T-helper 17 cell (primary cell): ENCODE measurements at places on chromosomes 13 and 19.
A peak's percentile ranks its signal among the peaks of the same experiment; 100 is the strongest.

DNA sequence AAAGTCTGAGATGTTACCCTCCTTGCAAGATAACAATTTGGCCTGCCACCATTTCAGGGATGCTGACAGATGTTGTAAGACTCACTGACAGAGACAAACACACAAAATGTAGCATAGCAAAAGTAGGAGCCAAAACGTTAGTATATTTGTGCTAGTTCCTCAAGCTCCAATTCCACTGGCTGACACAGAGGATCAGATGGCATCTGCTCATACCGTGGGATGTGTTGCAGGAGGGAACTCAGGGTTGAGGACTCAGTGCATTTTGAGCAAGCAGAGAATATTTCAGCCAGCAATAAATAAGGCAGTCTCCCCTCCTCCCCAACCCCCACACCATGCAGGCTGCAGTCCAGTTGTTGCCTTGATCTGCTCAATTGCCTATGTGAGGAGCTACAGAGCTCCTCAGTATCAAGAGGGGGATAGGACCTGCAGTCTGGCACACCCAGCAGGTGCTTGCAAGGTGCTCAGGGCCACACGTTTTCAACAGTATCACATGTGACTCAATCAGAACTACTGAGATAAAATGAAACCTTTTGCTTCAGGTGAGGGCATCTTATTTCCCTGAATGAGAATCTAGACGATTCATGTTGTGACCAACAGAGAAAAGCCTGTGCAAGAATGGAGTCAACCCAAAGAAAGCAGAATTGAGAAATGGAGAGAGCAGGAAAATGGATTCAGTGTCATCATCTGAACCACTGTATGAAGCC lies 23.6 kb upstream of the LRCH1 start:
- H3K27me3 ChIP-seq: peaks cover 33% of the 10 kb centered on the region
- peaks cover 3% of the 10 kb centered on the region for H3K36me3 ChIP-seq
- no peak overlapping the region for H3K4me3 ChIP-seq
- H3K27ac ChIP-seq: peak overlapping the region; percentile 56
- DNase-seq: no peak

- peaks cover 26% of the 10 kb centered on the region for H3K4me1 ChIP-seq
- no peak overlapping the region for H3K4me3 ChIP-seq
- peaks cover 3% of the 10 kb centered on the region for H3K36me3 ChIP-seq
These were observed 10.9 kb downstream of the PRAM1 start for GRCh38 chr19:8491574-8491973.

DNA sequence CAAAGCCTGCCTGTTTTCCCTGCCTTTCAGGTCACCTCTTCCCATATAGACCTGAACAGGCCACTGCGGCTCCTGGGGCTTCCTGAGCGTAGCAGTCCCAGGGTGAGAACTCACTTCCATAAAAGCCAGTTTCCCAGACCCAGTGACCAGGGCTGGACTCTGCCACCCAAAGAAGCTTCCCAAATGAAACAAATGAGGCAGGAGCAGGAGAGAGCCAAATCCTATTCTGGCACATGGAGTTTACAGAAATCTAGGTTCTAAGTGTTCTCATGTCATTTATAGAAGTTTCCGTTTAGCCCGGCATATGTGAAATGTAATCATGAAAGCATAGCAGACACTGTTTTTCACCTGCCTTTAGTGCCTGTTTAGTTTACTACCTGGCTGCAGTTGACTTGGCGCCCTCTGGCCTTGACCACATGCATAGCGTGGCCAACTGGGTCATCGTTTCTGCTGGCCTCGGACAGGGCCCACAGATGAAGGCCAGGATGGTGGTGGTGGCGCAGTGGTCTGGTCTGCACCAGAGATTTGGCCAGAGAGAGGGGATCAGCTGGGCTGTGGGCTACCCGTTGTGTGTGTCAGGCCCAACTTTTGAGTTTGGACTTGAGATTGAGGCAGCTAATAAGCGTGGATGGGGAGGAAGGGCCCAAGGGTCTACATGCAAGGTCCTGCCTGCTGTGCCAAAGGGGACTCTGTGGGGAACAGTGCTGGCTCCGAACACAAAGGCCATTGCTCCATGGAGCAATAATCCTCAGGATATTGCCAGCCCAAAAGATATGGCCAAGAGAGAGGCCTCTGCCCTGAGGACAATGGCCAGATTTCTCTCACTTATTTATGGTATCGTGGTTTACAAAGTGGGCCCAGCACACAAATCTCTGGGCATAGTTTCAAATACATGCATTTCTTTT lies 43.3 kb downstream of the NFIX start:
- no peak overlapping the region for H3K27ac ChIP-seq
- H3K36me3 ChIP-seq: no peaks in the 10 kb centered on the region
- no peak for DNase-seq

DNA sequence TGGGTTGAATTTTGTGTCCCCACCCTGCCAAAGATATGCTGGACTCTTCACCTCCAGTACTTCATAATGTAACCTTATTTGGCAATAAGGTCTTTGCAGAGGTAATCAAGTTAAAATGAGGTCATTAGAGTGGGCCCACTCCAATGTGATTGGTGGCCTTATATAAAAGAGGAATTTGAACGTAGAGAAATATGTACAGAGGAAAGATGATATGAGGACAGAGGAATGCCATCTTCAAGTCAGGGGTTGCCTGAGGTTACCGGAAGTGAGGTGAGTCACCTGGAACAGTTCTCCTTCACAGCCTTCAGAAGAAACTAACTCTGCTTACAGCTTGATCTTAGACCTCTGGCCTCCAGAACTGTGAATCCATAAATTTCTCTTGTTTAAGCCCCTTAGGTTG lies 69.9 kb downstream of the GPC5 start:
- no peak for DNase-seq
- no peak overlapping the region for H3K27ac ChIP-seq
- no peaks in the 10 kb centered on the region for H3K4me1 ChIP-seq
- H3K36me3 ChIP-seq: no peaks in the 10 kb centered on the region

DNA sequence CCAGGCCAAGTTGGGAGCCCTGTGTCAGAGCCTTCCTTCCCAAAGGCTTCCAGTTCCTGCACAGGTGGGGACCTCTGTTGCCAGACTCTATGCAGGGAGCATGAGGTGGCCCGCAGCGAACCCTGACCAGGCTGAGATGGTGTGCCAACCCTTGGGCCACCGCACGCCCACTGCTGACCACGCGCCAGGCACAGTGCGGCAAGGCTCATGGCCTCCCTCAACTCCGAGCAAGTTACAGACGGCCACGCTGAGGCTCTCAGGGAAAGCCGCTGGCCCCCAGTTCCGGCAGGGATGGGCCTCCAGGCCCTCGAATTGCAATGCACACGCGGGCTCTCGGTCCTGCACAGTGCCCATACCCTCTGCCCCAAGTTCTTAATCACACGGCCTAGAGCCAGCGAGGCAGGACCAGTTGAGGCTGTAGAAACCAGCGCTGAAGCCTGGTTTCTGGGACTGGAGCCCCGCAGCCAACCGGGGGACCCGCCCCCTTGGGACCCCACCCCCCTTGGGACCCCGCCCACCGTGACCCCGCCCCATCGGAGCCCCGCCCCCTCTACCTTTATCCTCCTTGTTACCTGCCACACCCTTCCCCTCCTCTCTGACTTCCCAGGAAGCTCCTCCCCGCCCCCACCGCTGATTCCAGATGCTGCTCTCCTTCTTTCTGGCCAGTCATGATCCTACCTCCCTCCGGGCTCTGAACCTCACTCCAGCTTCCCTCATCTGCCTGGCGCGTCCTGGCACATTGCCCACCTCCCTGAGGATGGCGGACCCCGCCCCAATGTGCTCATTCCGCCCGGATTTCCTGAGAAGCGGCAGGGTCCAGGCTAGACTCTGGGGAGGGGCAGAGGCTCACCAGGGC lies 6.0 kb downstream of the PEX11G start:
- no peaks in the 10 kb centered on the region for H3K27me3 ChIP-seq
- H3K4me1 ChIP-seq: peaks cover 6% of the 10 kb centered on the region
- H3K36me3 ChIP-seq: no peaks in the 10 kb centered on the region
- H3K4me3 ChIP-seq: peak overlapping the region; percentile 25
- DNase-seq: no peak
- H3K27ac ChIP-seq: peak overlapping the region; percentile 24

DNA sequence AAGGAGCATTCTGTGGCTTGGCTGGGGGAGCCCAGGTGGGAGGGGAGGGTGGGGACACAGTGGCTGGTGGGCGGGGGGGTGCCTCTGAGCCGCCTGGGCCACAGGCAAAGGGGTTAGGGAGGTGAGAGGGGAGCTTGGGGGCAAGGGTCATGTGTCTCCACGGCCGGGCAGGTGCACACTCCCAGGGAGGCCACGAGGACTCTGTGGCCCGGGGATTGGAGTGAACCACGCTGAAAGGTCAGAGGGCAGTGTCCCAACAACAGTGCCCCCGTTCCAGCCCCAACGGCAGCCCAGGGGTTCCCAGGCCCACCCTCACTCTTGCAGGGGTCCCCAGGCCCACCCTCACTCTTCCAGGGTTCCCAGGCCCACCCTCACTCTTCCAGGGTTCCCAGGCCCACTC lies 9.6 kb downstream of the C2CD4C start:
- H3K27me3 ChIP-seq: peaks cover 10% of the 10 kb centered on the region
- H3K4me3 ChIP-seq: no peak overlapping the region
- no peaks in the 10 kb centered on the region for H3K4me1 ChIP-seq
- DNase-seq: no peak
- H3K36me3 ChIP-seq: peaks cover 2% of the 10 kb centered on the region

DNA sequence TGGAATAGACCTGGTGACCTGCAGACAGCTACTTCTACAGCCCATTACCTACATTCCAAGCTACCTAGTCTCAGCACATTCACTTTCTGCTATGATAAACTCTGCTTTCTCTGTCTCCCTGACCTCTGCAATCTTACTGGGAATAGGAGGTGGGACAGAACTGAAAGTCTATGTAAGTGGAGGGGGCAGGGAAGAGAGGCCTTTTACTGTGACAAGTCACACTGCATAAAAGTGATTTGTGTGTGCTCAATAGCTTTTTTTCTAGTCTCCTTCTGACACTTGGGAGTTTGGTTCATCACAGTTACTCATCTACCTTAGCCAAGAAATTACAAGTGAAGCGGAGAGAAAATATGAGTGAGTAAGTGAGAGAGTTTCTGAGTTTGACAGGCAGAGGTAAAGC lies 322.4 kb downstream of the OLFM4 start:
- no peaks in the 10 kb centered on the region for H3K36me3 ChIP-seq
- no peak overlapping the region for H3K4me3 ChIP-seq
- H3K4me1 ChIP-seq: no peaks in the 10 kb centered on the region
- no peak overlapping the region for H3K27ac ChIP-seq

DNA sequence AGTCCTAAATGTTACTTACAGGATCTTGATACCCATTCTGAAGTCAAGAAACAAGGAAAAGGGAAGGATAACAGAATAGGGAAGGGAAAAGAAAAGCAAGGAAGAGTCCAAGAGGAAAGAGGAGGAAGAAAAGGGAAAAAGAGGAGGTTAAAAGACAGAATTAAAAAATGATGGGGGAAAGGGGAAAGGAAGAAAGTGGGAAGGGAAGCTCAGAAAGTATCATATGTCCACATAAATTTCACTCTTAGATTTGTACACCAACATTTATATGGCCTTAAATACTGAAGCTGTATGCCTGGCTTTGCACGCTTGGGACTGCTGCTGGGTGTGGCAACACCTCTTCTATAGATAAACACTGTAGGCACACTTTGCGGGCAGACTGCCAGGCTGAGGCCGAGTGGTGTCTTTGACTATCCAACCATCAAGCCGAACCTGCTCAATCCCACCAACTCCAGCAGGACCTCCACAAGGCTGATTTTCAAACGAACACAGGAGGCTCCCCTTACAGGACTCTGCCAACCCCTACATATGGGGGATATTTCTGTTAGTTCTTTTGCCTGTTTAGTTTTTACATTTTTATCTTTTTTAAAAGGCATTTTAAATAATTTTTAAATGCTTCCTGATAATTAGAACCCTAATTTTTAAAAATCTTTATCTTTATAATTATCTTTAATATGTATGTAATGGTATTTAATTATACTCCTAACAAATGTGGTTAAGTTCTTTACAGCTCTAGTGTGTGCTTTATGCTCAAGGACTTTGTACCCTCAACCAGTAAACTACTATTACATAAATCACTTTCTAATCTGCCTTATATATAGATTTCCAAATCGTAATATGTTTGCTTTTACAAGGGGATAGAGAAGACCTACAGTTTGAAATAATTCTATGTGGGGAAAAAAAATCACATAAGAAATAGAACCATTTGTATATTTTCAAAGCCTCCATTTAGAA lies 154.2 kb downstream of the DIAPH3 start:
- H3K4me3 ChIP-seq: no peak overlapping the region
- no peaks in the 10 kb centered on the region for H3K4me1 ChIP-seq
- no peak overlapping the region for H3K27ac ChIP-seq
- H3K27me3 ChIP-seq: no peaks in the 10 kb centered on the region
- no peaks in the 10 kb centered on the region for H3K36me3 ChIP-seq
- no peak for DNase-seq

GRCh38 chr13:66312312-66313087 lies 917.6 kb downstream of the PCDH9 start:
- no peak for DNase-seq
- no peaks in the 10 kb centered on the region for H3K27me3 ChIP-seq

DNA sequence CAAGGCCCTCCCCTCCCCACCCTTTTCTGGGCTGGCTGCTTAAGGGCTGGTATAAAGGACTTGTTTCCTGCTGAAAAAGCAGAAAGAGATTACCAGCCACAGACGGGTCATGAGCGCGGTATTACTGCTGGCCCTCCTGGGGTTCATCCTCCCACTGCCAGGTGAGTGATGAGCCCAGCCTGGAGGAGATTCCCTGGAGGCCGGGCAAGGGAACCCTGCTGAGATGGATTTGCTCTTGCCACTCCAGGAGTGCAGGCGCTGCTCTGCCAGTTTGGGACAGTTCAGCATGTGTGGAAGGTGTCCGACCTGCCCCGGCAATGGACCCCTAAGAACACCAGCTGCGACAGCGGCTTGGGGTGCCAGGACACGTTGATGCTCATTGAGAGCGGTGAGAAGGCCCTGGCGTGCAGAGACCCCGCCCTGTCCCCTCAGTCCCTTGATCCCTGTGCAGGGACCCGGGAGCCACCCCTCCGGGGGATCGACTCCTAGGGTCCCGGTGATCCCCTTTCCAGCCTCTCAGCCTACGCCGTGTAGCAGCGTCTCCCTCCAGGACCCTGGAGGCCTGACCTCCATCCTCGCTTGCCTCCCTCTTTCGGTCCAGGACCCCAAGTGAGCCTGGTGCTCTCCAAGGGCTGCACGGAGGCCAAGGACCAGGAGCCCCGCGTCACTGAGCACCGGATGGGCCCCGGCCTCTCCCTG lies at the start of gene CD177:
Gene CD177 (plus strand): TSS at position 81 of the 699 bp plus-strand sequence. CDS start 29 bp downstream, at position 110.
- H3K4me1 ChIP-seq: peaks cover 6% of the 10 kb centered on the region
- no peak for DNase-seq
- no peak within 1 kb of the TSS for H3K27ac ChIP-seq
- peaks cover 3% of the 10 kb centered on the region for H3K36me3 ChIP-seq

GRCh38 chr19:44684892-44685863 lies 13.8 kb upstream of the CEACAM16 start:
- peaks cover 19% of the 10 kb centered on the region for H3K4me1 ChIP-seq
- H3K27ac ChIP-seq: no peak overlapping the region
- no peak overlapping the region for H3K4me3 ChIP-seq
- peaks cover 34% of the 10 kb centered on the region for H3K27me3 ChIP-seq
- peaks cover 4% of the 10 kb centered on the region for H3K36me3 ChIP-seq
